ENCODE measurements at places on chromosomes 7 and 10.

DNA sequence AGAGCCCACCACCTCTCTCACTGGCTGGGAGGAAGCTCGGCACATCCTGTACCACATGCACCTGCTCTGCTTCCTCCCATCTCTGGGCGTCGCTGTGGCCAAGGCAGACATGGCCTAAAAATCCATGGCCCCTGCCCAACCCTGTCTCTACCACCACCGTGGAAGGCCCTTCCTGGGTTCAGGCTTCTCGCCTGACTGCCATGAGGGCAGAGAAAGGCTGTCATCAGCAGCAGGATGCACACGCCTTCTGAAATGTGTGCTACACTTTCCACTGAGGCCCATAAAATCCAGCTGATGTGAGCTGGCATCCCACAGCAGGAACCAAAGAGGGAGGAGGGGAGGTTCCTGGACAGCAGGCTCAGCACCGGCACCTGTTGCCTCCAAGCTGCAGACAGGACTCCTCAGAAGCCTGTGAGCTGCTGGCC, 93.4 kb downstream of the PTPRN2 start:
- DNase-seq = no peak

GRCh38 chr10:13308096-13308495, 8.2 kb upstream of the PHYH start:
- DNase-seq = no peak

DNA sequence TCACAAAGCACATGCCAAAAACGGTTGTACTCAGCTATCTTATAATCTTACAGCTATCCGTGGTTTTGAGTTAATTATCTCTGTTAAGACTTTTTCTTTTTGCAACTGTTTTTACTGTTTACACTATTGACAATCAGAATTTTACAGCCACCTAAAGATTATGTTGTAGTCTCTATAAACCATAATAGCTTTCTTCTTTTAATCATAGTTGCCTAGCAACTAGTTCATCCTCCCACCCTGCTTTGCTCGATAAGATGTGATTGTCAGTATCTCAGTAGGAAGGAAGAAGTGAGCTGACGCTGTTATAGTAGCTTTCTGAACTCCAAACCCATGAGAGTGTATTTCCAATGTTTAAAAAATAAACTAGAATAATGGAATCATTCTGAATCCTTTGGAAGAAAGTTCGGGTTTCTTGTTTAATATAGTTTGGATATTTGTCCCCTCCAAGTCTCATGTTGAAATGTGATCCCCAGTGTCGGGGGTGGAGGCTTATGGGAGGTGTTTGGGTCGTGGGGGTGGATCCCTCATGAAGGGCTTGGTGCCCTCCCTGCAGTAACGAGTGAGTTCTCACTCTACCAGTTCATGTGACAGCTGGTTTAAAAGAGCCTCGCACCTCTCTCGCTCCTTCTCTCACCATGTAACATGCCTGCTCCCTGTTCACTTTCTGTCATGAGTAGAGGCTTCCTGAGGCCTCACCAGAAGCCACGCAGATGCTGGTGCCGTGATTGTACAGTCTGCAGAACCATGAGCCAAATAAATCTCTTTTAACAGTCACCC, 68.1 kb downstream of the SVOPL start:
- no peak for DNase-seq

- DNase-seq = peak; percentile 59
Observed at GRCh38 chr10:61752111-61753011, 89.6 kb downstream of the CABCOCO1 start.

GRCh38 chr7:25628446-25628845, 400.2 kb upstream of the NPVF start:
- DNase-seq = no peak

- no peak for DNase-seq
Observed at GRCh38 chr10:91317541-91317940, 92.6 kb upstream of the HECTD2 start.

DNA sequence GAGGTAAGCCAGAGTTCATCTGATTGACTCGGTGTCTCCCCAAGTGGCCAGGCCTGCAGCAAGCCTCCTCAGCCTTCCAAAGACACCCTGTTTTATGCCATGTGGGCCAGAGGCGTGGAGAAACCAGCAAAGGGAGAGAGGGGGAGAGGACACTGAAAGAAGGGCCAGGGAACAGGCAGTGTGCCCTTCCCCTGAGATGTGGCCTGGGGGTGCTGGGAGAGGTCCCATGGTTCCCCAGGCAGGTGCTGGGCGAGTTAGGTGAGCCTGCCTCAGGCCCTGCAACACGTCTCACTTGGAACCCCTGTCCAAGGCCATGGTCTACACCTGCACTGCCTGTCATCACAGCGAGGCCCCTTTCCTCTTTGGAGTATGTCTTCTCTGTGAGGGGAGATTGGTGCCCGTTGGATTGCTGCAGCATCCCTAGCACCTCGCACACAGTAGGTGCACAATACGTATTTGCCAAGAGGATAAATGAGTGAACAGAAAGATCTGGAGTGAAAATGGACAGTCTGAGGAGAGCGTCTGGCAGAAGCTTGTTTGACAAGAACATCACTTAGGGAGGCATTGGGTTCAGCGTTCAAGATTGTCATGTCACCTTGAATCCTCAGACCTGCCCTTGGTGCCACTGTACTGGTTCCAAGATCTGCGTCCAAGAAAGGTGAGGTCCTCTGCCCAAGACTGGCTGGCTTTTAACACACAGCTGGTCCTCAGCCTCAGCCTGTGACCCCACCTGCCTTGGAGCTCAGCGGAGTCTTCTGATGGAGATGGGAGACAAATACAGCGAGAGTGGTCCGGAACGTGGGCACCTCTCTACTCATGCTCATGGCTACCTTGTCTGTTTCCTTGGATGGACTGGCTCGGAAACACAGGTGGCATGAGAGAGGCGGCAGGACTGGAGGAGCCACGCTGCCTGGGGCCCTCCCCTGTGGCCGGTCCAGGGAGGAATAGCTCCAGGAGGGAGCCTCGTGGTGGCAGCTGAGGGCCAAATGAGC, 39.8 kb upstream of the NUB1 start:
- DNase-seq = no peak

DNA sequence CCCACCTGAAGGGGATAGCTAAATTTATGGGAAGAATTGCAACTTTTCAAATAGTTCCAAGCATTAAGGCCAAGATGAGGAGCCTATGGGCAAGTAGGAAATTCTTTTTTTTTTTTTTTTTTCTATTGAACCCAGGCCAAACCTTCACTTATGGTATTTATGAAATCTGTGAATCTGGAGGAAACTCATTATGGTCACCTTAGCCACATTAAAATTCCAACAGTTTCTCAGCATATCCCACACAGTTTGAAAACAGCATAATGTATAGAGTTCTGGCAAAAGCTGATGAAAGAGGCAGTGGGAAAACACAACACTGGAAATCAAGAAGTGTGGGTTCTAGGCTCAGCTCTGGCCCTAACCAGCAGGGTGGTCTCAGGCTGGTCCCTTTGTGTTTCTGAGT, 236.9 kb downstream of the PTEN start:
- DNase-seq = no peak

DNA sequence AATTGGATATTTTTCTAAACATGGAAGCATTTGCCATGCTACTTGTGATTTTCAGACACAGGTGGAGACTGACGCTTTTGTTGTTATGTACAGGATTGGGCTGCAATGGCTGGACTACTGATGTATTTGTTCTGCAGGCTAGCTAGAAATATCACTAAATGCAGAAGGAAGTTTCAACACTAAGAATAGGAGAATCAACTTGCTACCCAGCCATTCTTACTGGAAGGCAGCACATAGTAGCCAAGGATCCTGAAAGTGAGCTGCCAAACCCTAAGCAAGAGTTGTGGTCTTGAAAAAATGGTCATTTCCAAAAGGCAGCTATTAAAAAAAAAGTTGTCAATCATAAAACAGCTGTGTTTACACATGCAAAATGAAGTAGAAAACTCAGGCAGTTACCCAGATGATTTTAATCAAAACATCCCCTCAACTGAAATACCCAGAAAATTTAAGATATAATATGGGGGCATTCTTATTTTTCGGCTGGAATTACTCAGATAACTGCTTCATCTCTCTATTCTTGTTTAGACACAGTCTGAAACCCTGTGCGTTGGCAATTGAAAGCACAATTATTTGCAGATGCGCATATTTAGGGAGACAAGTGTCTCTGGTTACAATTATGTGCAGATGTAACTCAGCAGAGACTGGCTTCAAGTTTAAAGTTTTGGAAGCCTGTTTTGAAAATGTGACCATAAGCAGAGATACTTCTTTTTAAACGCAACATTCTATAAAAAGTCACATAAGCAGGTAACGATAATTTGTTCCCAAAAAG, 31.2 kb downstream of the GFRA1 start:
- no peak for DNase-seq

- no peak for DNase-seq
Observed at GRCh38 chr10:88982366-88982765, 8.2 kb upstream of the FAS start.

- DNase-seq = no peak
Observed at GRCh38 chr10:8229153-8229552, 174.7 kb downstream of the GATA3 start.

DNA sequence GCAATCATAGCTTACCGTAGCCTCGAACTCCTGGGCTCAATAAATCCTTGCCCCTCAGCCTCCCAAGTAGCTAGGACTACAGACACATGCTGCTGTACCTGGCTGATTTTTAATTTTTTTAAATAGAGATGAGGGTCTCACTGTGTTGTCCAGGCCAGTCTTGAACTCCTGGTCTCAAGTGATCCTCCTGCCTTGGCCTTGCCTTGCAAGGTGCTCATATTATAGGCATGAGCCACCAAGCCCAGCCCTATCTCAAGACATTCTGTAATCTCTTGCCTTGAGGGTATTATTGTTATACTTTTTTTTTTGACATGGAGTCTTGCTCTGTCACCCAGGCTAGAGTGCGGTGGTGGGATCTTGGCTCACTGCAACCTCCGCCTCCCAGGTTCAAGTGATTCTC, 86.6 kb downstream of the PHTF2 start:
- no peak for DNase-seq

DNA sequence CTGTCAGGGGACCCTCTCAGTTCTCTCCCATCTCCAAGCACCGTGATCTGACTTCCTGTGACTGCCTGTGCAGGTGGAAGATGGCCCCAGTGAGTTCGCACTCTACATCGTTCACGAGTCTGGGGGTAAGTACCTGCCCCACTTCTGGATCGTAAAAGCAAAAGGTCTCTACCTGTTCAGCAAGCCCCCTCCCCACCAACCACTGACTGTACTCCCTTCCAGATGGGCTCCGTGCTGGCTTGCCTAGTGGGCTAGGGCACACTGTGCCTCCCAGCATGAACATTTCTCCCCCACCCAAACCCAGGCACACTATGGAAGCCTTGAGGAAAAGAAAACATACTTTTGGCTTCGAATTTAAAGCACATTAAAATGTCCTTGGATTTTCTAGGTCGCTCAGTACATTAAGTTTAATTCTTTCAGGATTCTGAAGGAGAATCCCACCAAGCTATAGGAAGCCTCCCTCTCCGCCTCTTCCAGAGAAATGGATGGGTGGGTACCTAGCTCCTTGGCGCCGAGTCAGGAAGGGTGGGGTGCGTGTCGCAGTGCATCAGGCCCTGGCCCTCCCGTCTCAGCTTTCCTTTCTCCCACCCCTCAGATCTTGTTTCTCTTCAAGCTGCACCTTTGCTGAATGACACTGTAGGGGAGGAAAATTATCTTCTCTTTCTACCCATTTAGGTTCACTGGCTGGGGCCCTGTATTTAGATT, 11.0 kb upstream of the ZNF22 start:
- DNase-seq = no peak

- DNase-seq = no peak
Observed at GRCh38 chr10:110401401-110402076, 96.2 kb upstream of the DUSP5 start.
